ENCODE measurements at places on chromosomes 4 and X.

DNA sequence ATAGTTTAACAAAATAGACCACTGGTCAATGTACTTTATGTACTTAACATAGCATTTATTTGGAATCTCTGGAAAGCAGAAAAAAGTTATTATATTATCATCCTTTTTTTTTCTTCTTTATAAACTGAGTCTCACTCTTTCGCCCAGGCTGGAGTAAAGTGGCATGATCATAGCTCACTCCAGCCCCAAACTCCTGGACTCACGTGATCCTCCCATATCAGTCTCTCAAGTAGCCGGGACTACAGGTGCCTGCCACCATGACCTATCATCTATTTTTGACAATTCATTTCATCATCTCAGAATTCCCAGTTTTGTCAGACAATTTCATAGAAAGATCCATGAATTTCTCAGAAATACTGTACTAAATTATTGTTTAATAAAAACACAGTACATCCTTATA, 12.7 kb downstream of the RAB28 start:
- no peak for DNase-seq

GRCh38 chr4:44146516-44146915, 302.1 kb downstream of the KCTD8 start:
- DNase-seq: no peak

- no peak for DNase-seq
Observed at GRCh38 chrX:102126863-102127262, 1.4 kb downstream of the TCEAL2 start.

GRCh38 chrX:132594999-132595398, 106.2 kb upstream of the MBNL3 start:
- no peak for DNase-seq

GRCh38 chr4:14176613-14177012, 549.1 kb upstream of the BOD1L1 start:
- no peak for DNase-seq

- DNase-seq: no peak
Observed at GRCh38 chrX:24805201-24805600, 111.5 kb downstream of the POLA1 start.

DNA sequence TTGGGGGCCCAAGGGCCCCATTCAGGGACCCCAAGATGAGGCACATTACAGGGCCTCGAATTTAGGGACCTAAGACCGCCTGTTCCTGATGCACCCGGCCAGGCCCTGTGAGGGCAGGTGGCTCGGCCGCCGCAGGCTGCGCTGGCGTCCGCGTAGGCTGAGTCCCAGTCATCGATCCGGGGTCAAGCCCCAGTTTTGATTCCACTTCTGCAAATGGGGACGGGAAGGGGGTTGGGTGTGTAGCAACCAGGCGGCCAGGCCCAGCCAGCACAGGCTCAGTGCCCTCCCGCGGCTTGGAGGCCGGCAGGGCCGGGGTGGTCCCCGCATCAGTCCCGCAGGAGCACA, 327 bp downstream of the PNPLA4 start:
- no peak for DNase-seq

GRCh38 chr4:66571145-66571695, 900.9 kb upstream of the EPHA5 start:
- no peak for DNase-seq

- DNase-seq: no peak
Observed at GRCh38 chr4:167602157-167602556, 367.9 kb upstream of the SPOCK3 start.

DNA sequence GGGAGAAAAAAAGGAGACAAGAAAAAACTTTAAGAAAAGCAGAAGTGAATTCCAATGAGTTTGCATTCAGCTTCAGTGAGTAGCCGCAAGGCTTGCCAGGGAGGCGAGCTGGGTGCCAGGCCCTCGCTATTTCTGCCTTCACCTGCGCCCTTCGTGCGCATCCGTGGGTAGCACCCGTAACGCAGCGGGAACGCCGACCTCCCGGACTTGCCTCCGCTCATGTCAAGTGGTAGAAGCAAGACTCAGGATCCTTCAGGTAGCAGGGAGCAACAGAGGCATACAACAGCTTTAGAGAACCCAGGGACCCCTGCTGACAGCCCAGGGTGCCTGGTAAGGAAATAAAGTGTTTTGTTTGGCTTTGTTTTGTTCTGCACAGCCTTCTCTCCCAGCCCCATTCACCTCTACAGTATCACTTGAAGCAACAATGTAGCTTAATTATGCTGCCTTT, 140.0 kb upstream of the BCOR start:
- no peak for DNase-seq

GRCh38 chr4:110165382-110166286, 32.8 kb downstream of the ELOVL6 start:
- DNase-seq: peak; percentile 14
